AG09309 (cell line): ENCODE measurements at places on chromosomes 16 and 17.

DNA sequence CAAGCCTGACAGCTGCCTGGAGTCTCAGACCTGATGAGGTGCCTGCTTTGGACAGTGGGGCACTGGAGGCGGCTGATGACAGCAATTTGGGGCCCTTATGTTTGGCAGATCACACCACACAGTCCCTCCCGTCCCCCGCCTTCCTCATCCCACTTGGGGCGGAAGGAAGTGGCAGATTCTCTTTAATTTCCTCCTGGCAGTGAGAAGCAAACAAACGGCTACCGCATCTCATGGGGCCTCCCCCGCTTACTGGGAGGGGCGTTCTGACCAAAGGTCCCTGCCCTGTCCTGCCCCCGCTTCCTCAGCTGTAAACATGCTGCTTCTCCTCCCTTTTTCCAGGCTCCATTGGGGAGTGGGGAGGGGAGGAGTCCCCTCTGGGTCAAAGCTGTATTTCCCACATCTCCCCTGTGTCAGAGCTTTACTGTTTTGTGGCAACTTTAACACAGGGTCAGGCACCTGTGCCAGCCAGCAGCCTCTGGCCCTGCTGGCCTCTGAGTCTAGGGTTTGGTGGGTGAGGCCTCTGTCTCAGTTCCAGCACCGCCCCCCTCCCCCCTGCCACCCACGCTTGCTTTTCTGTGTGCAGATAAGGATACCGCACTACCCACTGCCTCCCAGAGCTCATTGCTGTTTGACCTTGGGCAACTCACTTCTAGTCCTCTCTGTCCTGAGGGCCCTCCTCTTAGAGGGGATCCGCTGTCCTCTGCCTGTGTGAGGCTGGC, 5.4 kb upstream of the NFATC3 start:
- no peak for DNase-seq

DNA sequence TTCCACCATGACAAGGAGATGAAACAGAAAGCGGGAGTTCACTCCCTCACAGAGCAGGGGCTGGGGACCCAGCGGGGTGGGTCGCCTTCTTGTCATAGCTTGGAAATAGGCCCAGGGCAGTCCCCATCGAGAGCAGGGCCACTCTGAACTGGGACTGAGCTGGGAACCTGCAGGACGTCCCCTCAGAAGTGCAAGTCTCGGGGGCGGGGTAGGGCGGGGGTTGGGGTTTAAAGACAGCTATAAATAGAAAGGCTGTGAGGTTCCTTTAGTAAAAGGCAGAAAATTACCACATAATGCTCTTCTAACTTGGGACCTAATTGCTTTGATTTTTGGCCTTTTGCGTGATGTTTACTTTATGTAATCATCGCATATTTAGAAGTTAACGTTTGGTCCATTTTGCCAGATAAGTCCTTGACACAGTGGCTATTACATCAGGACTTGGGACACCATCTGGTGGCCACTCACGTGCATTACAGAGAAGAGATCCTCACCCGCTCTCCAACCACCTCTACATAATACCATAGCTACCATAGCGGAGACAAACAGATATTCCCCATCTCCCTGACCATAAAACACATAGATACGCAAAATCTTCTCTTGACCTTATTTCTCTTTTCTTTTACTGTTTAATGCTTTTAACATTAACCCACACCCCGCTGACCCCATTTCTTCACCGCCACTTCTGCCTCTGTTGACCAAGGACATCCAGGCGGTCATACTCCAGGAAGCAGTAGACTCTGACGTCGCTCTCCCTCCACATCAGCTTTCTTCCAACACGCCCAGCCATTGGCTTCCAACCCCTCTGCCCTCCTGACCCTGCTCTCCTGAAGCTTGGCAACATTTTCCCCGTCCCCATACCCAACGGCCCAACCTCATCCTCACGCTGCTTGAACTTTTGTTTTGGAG, 27.5 kb upstream of the PIK3R6 start:
- peak; percentile 14 for DNase-seq

- DNase-seq = no peak
These were observed 30.8 kb upstream of the MYOCD start for GRCh38 chr17:12634789-12635414.

GRCh38 chr17:48636177-48637018, 10.2 kb upstream of the HOXB9 start:
- DNase-seq = no peak

- no peak for DNase-seq
These were observed 7.2 kb downstream of the NDUFAF8 start for GRCh38 chr17:81246343-81246670.

GRCh38 chr16:81599034-81599744, 154.6 kb downstream of the CMIP start:
- DNase-seq = no peak

- no peak for DNase-seq
These were observed 956.1 kb upstream of the GOT2 start for GRCh38 chr16:59690216-59690615.

DNA sequence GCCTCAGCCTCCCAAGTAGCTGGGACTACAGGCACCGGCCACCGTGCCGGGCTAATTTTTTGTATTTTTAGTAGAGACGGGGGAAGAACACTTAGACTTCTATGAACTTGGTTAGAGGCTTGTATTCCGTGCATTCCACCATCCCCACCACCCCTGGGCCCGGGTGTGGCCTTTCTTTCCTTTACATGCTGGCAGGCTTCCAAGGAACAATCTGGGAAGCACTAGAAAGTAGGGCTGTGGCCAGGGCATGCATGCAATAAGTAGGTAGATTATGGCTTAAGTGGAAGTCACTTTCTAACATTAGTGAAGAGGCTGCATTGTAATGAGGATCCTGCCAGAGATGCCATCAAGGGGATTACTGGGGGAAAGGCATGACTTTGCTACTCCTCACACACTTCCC, 171.6 kb downstream of the SHISA6 start:
- DNase-seq = no peak

DNA sequence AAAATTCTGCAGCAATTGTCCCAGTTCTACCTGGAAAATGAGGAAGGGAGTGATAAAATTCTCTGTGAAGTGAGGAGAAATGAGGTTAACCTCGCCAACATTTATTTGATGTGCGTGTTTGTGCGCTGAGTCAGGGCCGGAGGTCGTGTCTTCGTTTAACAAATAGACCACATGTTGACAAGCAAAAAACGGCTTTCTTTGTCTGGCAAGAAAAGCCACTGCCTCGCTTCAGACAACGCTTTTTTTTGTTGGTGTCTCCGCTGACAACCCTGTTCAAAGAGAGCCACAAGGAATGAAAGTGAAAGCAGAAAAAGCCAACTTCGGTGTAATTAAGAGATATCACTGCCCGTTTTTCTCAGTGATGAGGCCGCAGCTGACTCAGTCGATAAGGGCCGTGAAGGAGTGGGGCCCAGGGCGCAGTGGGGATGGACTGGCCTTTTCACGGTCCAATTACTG, 510.6 kb downstream of the CDH13 start:
- peak; percentile 47 for DNase-seq

GRCh38 chr16:27341549-27341948, 27.8 kb downstream of the IL4R start:
- no peak for DNase-seq

GRCh38 chr16:2027024-2028010, 615 bp downstream of the NHERF2 start:
- DNase-seq = no peak

- DNase-seq = no peak
These were observed 68.6 kb downstream of the SEC14L1 start for GRCh38 chr17:77209330-77209748.

GRCh38 chr17:39555368-39555767, 52.4 kb downstream of the NEUROD2 start:
- DNase-seq = no peak

- no peak for DNase-seq
These were observed 544.4 kb upstream of the EEF2KMT start for GRCh38 chr16:5642011-5642410.

DNA sequence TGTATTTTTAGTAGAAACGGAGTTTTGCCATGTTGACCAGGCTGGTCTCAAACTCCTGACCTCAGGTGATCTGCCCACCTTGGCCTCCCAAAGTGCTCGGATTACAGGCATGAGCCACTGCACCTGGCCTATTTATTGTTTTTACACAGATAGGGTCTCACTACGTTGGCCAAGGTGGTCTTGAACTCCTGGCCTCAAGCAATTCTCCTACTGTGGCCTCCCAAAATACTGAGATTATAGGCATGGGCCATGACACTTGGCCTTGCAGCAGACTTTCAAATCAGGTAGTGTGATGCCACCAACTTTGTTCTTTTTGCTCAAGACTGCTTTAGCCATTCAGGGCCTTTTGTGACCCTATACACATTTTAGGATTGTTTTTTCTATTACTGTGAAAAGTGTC, 61.7 kb upstream of the INTS2 start:
- DNase-seq = no peak

DNA sequence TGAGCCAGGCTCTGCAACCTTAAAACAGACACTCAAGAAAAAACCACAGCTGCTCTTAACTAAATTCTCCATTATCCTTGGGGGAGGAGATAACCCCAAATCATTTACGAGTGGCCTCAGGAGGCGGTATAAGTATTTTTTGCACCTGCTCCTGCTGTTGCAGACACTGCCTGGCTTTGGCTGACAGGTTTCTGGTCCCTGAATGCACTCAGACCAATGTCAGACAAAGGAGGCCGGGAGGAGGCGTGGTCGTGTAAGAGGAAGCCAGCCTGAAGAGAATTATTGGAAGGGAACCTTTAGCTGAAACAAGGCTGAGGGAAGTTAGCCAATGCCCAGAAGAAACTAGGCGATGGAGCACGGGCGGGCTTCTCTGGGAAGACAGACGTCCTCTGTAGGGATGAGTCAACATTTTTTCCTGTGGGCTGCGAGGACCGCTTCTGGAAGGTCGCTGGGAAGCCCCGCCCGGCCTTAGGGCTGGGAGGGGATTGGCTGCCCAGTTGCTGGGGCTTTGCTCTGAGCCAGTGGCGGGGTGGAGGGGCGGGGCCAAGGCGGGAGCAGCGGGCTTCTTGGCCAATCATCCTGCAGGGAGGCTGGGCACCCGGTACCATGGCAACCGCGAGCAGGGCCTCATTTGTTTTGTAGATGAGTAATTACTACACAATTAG, 82.3 kb downstream of the CCDC182 start:
- peak; percentile 86 for DNase-seq

DNA sequence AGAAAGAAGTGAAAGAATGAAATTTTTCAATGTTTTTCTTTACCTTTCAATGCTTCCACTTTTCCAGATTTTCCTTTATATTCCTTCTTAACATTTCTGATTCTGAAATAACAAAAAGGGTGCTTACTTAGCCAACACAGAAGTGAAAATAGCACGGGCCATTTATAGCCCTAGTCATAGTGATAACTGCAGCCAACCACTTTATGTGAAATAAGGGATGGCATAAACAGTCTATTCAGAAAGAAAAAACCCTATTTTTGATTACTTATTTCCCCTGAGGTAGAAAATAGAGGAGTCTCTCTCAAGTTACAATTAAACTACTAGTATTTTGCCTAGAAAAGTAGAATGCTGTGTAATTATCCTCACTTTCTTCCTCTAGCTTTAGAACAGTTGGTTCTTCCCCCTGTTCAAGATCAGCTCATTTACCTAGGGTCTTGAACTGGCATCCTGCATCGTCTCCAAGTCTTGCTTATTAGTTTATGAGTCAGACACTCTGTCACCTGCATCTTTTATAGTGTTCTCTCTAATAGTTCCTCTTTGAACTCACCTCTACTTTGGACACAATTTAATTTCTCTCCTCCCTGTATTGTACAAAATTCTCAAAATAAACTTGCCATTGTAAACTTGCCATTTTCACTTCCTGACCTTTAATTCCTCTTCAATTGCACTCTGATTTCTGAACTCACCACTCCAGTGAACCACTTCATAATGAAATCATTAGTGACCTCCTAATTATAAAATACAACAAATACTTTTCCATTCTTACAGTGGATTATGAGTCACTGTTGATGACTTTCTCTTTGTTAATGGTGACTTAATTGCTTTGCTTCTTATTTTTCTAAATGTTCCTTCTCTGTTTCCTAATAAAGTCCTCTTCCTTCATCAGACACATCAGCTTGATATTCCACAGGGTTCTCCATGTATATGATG, 23.6 kb downstream of the ABCA6 start:
- DNase-seq = no peak

DNA sequence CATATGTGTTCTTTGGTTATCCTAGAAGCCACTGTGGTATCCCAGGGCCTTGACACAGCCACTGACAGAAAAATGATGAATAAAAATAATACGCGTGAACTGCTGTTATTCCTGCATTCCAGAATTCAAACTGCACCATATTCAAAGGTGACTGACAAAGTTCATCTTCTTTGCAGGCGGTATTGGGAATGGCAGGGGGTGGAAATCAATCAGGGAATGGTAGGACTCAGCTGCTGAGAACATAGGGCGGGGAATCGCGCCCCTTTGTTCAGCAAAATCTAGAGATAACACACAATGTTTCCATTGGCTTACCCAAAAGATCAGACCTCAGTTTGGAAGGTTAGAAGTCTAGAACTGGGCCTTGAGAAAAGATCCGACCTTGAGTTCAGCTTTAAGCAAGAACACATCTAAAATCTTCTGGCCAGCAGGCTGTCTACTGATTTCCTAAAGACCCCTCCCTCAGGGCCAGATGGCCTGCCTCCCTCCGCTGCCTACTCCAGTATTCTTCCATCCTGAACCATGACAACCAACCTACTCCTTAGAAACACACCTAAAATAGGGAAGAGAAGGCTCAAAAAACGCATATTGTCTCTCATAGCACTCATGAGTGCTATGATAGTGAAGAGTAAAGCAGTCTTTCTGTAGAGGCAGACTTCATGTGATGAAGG, 34.1 kb downstream of the CDK5R1 start:
- DNase-seq = no peak

- peak; percentile 78 for DNase-seq
These were observed at the start of gene GOSR1 for GRCh38 chr17:30477083-30477773. TSS of gene GOSR1 (plus strand) at chr17:30477408. CDS start at chr17:30477434, 26 bp downstream.

- DNase-seq = no peak
These were observed 11.1 kb downstream of the ABR start for GRCh38 chr17:1168533-1169220.

GRCh38 chr17:47246120-47246519, 7.5 kb upstream of the ITGB3 start:
- DNase-seq = no peak

- DNase-seq = no peak
These were observed 49.7 kb downstream of the TOX3 start for GRCh38 chr16:52497067-52497816.

GRCh38 chr16:66207883-66208265, 158.6 kb upstream of the CDH5 start:
- no peak for DNase-seq

GRCh38 chr17:6927290-6928126, 68.3 kb upstream of the ALOX12 start:
- peak; percentile 62 for DNase-seq

DNA sequence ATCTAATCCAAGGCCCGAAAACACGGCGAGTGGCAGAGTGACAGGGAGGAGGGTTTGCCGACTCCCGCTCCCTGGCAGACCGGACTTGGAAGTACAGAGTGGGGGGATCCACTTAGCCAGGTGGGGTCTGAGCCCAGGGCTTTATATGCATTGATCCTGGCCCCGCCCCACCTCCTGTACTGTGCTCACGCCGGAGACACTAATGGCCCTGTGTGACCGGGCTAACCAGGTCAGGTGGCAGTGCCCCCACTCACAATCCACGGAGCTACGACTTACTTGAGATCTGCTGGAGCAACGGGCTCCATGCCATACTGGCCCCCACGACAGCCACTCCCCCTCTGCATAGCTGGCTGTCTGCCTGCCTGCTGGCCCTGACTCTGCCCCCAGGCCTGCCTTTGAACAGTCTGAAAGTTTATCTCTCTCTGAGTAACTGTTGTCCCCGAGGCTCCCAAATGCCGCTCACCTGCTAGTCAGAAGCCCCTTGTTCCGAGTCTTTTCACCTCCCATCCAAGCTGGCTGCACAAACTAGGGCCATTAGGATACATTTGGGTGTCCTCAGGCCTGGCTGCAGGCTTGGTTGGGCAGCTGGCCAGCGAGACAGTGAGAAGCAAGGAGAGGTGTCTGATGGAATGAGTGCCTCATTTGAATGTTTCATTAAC, 28.0 kb downstream of the CACNA1G start:
- DNase-seq = no peak

- no peak for DNase-seq
These were observed 4.5 kb downstream of the ZNF646 start for GRCh38 chr16:31078597-31079341.
